ENCODE measurements at places on chromosomes 3 and 15. TPM values are rescaled to one million over a fixed set of nuclear protein-coding genes. Genes with fewer than 3 reads are reported as not detected.

Gene DNAJA4
- 66.6 TPM for total RNA-seq

Gene UCN2
- total RNA-seq: 1.5 TPM

Gene IDH3A
- 115 TPM for total RNA-seq

DNA sequence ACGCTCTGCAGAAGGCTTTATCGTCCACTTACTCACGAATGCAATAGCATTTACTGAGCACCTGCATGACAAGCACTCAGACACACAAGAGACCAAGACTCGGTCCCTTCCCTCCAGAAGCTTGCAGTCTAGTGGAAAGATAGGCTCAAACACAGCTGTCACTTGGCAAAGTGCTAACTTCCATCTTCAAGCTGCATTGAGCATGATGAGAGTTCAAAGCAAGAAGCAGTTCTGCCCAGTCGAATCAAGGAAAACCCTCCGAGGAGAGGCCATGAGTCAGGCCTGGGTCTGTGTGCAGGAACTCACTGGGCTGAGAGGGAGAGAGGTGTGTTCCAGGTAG, 51.5 kb downstream of the C3orf20 start:
- no peaks in the 10 kb centered on the region for H3K36me3 ChIP-seq
- H3K27me3 ChIP-seq: no peaks in the 10 kb centered on the region
- no peak overlapping the region for H3K27ac ChIP-seq
- H3K4me3 ChIP-seq: no peak overlapping the region
- H3K4me1 ChIP-seq: no peaks in the 10 kb centered on the region
- no peak for DNase-seq

DNA sequence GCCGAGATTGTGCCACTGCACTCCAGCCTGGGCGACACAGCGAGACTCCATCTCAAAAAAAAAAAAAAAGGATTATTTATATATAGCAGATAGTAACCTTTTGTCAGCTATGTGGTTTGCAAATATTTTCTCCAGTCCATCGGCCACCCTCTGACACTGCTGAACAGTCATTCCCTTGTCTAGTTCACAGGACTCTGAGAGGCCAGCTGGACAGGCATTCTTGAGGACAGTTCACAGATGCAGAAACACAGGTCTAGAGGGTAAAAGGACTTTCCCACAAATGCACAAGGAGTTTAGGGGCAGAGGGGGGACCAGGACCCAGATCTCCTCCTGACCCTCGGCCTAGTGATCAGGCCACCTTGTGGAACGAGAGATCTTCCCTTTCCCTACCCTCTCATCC, 7.5 kb upstream of the TMEM40 start:
- no peak overlapping the region for H3K27ac ChIP-seq
- H3K27me3 ChIP-seq: no peaks in the 10 kb centered on the region
- H3K4me3 ChIP-seq: no peak overlapping the region
- no peaks in the 10 kb centered on the region for H3K36me3 ChIP-seq
- no peak for DNase-seq

Gene ZIC1
- total RNA-seq: not detected

GRCh38 chr3:170953229-170953628, 44.8 kb upstream of the EIF5A2 start:
- no peak overlapping the region for H3K4me3 ChIP-seq
- H3K27me3 ChIP-seq: no peaks in the 10 kb centered on the region
- no peak overlapping the region for H3K27ac ChIP-seq
- no peak for DNase-seq
- no peaks in the 10 kb centered on the region for H3K4me1 ChIP-seq

GRCh38 chr3:26768068-26768651, 145.6 kb downstream of the LRRC3B start:
- no peaks in the 10 kb centered on the region for H3K36me3 ChIP-seq
- no peak for DNase-seq
- H3K27ac ChIP-seq: no peak overlapping the region
- no peaks in the 10 kb centered on the region for H3K4me1 ChIP-seq
- H3K4me3 ChIP-seq: no peak overlapping the region
- no peaks in the 10 kb centered on the region for H3K27me3 ChIP-seq

- DNase-seq: no peak
- no peaks in the 10 kb centered on the region for H3K4me1 ChIP-seq
- no peak overlapping the region for H3K27ac ChIP-seq
- H3K27me3 ChIP-seq: peaks cover 1% of the 10 kb centered on the region
- no peak overlapping the region for H3K4me3 ChIP-seq
- no peaks in the 10 kb centered on the region for H3K36me3 ChIP-seq
Observed at GRCh38 chr3:46300461-46300789, 53.5 kb upstream of the CCR2 start.

DNA sequence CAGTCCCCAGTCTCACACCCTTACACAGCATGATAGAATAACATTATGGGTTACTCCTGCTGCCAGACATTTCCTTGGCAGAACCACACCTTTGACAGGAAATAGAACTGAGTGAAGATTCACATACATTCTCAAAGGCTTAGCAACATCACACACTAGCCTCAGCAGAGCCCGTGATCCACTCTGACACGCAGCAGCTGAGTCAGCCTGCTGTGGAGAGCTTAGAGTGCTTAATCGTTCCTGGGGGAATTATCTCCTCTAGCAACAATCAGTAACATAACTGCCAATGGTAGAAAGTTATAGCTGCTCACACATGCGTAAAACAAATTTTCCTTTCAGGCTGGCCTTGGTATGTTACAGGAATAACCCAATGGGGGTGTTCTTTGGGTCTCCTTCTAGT, 382.1 kb downstream of the GAP43 start:
- H3K4me3 ChIP-seq: no peak overlapping the region
- peaks cover 6% of the 10 kb centered on the region for H3K4me1 ChIP-seq
- H3K27ac ChIP-seq: no peak overlapping the region
- DNase-seq: no peak
- peaks cover 6% of the 10 kb centered on the region for H3K27me3 ChIP-seq

DNA sequence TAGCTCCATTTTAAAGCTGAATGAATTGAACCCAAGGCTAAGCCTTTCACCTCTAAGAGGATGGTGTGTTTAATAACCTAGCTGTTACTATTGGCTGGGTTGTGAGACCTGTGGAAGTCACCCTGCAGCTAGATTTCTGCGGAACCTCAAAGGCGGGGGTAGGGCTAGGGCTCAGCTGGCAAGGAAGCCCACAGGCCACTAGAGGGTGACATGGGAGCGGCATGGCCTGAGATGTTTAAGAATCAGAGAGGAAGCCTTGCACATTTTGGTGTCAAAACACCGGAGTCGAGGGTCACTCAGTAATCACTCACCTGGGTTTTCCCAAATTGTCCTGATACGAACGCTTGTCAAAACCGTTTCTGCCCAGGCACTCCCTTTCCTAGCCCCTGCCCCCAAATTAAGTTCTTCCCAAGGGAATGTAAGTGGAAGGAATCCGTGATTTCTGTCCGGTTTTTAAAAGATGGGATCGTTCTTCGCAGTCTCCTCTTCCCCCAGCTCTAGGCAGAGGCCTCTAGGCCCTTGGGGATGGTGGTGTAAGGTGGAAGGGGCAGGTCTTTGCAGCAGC, 3.8 kb upstream of the ACAD9 start:
- no peak overlapping the region for H3K4me3 ChIP-seq
- no peak for DNase-seq
- no peaks in the 10 kb centered on the region for H3K27me3 ChIP-seq
- no peak overlapping the region for H3K27ac ChIP-seq

- H3K36me3 ChIP-seq: no peaks in the 10 kb centered on the region
- peaks cover 94% of the 10 kb centered on the region for H3K4me1 ChIP-seq
- no peak overlapping the region for H3K4me3 ChIP-seq
- no peak for DNase-seq
- no peaks in the 10 kb centered on the region for H3K27me3 ChIP-seq
- no peak overlapping the region for H3K27ac ChIP-seq
Observed at GRCh38 chr3:134331811-134332199, 42.4 kb downstream of the AMOTL2 start.

Gene SLC27A2
- 14.0 TPM for total RNA-seq

DNA sequence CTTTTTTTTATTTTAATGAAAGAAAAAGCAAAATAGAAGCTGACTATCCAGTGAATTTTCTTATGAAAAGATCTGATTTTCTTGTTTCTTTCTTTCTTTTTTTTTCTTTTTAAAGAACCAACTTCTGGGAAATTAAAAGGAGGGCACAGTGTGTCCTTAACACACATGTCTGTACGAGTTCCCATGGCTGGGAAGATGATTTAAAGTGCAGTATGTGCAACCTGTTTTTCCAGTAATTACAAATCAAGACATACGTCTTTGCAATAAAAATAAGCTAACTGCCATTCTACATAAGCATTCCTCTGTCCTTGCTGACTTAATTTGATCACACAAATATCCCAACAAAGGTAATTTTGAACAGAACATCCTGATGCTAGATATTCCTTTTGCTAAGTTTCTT, 416.1 kb downstream of the ROBO1 start:
- DNase-seq: no peak
- no peaks in the 10 kb centered on the region for H3K36me3 ChIP-seq
- H3K27me3 ChIP-seq: no peaks in the 10 kb centered on the region
- H3K4me3 ChIP-seq: no peak overlapping the region
- no peaks in the 10 kb centered on the region for H3K4me1 ChIP-seq
- H3K27ac ChIP-seq: no peak overlapping the region

All from HCT116 (cell line).